WTC11 (cell line): ENCODE measurements at places on chromosomes 11 and 22. TPM values are rescaled to one million over a fixed set of nuclear protein-coding genes. Genes with fewer than 3 reads are reported as not detected.

Gene MCHR1
- total RNA-seq: 0.57 to 1.0 TPM (median 0.69 TPM) in 3 replicates

Gene RTN4R
- 23.0 to 27.0 TPM (median 25.0 TPM) in 3 replicates for total RNA-seq

Gene RIBC2
- total RNA-seq: 1.7 to 2.4 TPM (median 2.4 TPM) in 3 replicates

Gene BACE1-AS
- 12.2 to 15.7 TPM (median 13.8 TPM) in 3 replicates for total RNA-seq

Gene MS4A6E
- not detected in 3 replicates for total RNA-seq

Gene ARCN1
- 134 to 154 TPM (median 141 TPM) in 3 replicates for total RNA-seq
